Aorta (tissue), 5 donors: ENCODE measurements at places on chromosomes 13 and 19. TPM values are rescaled to one million over a fixed set of nuclear protein-coding genes. Genes with fewer than 3 reads are reported as not detected.
A peak's percentile ranks its signal among the peaks of the same experiment; 100 is the strongest.

DNA sequence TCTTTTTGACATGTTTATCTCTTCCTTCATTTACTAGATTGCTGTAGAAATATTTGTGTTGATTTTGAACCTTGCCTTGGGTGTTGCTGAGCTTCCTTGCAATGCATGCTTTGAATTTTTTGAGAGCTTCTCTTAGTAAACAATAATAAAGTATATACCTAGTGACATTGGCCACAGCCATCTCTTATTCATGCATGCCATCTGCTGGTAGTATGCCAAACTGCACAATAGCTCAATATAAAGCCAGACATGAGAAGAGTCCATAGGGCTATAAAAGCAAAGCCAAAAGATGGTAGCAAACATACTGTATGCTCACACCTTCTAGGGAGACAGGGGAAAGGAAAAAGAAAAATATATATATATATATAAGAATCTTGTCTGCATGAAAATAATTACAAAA, 18.9 kb upstream of the ZSCAN5A start:
- no peaks in the 10 kb centered on the region for H3K27me3 ChIP-seq
- H3K36me3 ChIP-seq: no peaks in the 10 kb centered on the region
- no peak overlapping the region for H3K27ac ChIP-seq
- H3K4me1 ChIP-seq: no peaks in the 10 kb centered on the region
- DNase-seq: no peak
- H3K4me3 ChIP-seq: no peak overlapping the region

PTGIR gene
- total RNA-seq: 70.8 TPM

SELENOV gene
- not detected for total RNA-seq

- H3K36me3 ChIP-seq: no peaks in the 10 kb centered on the region
- no peaks in the 10 kb centered on the region for H3K27me3 ChIP-seq
- no peak overlapping the region for H3K4me3 ChIP-seq
Observed at GRCh38 chr19:16899566-16900075, 10.8 kb downstream of the F2RL3 start.

GRCh38 chr13:51305271-51305967, 34.1 kb upstream of the SERPINE3 start:
- no peak overlapping the region for H3K27ac ChIP-seq
- no peaks in the 10 kb centered on the region for H3K27me3 ChIP-seq
- H3K4me3 ChIP-seq: no peak overlapping the region
- H3K36me3 ChIP-seq: no peaks in the 10 kb centered on the region
- no peaks in the 10 kb centered on the region for H3K4me1 ChIP-seq

DNA sequence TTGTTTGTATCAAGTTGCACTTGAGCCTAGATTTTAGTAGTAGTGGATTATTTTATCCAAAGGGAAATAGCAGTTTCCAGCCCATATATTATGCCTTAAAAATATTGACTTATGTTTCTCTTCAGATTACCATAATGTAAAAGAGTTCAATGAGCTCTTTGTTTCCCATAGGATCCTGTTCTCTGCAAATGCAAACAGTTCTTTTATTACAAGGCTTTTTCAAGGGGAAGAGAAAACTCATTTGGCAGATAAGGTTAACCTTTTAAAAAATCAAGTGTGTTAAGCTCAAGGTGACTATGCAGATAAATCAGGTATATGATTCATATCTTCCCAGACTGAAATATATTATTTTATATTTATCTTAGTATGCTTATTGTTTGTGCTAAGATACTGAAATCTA, 961.2 kb upstream of the SPRY2 start:
- no peaks in the 10 kb centered on the region for H3K4me1 ChIP-seq
- H3K4me3 ChIP-seq: no peak overlapping the region
- no peaks in the 10 kb centered on the region for H3K36me3 ChIP-seq
- no peak overlapping the region for H3K27ac ChIP-seq
- no peak for DNase-seq

- H3K36me3 ChIP-seq: no peaks in the 10 kb centered on the region
- peaks cover 7% of the 10 kb centered on the region for H3K4me1 ChIP-seq
- no peak overlapping the region for H3K27ac ChIP-seq
- H3K27me3 ChIP-seq: no peaks in the 10 kb centered on the region
Observed at GRCh38 chr13:113884821-113885220, 20.9 kb upstream of the GAS6 start.

DNA sequence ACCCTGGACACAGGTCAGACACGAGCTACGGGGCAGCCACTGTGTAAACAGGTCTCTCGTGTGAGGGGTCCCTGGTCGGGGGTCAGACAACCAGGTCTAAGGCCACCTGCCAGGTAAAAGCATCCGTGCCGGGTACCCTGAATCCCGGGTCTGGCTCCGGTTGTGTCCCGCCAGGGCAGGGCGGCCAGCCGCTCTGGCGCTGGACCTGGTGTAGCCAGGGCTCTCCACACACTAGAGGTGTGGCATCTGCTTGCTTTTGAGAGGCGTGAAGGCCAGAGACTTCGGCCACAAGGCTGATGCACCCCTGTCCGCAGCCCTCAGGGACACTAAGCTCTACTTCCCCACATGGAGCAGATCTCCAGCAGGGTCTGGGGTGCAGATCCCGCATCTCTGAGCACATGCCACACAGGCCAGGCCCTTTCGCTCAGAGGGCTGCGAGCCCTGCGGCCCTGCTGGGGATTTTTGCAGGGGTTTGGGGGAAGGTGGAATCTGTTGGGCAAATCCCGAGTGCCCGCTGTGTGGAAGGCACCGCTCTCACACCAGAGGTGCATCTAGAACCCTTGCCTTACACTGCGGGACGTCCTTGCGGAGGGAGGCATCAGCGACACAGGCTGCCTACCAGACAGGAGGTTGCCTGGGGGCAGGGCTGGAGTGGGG, 13.8 kb upstream of the TIMM13 start:
- H3K4me1 ChIP-seq: no peaks in the 10 kb centered on the region
- H3K27ac ChIP-seq: no peak overlapping the region
- no peaks in the 10 kb centered on the region for H3K27me3 ChIP-seq

DNA sequence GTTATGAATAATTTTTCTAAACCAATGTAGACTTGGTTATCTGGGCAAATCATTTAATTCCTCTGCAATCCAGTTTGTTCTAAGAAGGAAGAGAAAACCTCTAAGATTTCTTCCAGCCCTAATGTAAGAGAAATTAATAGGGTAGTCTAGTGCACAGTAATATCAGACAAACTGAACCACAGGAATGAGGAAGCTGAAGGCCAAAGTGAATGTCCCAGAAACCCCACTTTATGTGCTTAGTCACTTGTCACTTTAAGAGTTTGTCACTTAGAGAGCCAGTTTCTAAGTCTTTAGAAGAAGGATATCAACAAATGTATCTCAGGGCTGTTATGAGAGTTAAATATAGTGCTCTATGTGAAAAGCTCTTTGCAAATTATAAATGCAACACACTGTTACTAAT, 750.6 kb downstream of the DIAPH3 start:
- H3K27ac ChIP-seq: no peak overlapping the region
- H3K4me3 ChIP-seq: no peak overlapping the region
- H3K4me1 ChIP-seq: no peaks in the 10 kb centered on the region

DNA sequence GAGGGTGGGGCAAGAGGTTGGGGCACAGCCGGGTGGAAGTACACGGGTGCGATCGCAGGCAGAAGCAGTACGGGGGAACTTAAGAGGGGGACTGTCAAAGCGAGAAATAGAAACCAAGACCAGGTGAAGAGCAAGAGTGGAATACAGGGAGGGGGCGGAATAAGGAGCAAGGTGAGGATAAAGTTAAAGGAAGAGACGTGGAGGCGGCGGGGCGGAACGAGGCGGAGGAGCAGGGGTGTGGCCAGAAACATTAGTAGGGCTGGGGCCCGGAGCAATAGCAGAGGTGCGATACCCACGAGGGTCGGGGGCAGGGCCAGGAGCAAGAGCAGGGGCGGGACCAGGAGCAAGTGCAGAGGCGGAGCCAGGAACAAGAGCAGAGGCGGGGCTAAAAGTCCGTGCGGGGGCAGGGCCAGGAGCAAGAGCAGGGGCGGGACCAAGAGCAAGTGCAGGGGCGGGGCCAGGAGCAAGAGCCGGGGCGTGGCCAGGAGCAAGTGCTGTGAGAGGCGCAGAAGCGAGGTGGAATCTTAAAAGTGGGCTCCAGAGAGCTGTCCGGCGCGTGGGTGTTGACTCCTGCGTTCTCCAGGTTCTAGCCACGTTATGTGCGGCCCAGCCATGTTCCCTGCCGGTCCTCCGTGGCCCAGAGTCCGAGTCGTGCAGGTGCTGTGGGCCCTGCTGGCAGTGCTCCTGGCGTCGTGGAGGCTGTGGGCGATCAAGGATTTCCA, 1.2 kb downstream of the CATSPERG start:
- peak overlapping the region; percentile 59 for H3K4me3 ChIP-seq
- no peaks in the 10 kb centered on the region for H3K27me3 ChIP-seq
- H3K4me1 ChIP-seq: no peaks in the 10 kb centered on the region
- DNase-seq: peak; percentile 98

CELF5 gene
- total RNA-seq: not detected

- H3K27ac ChIP-seq: no peak overlapping the region
- no peaks in the 10 kb centered on the region for H3K36me3 ChIP-seq
- no peak overlapping the region for H3K4me3 ChIP-seq
- H3K27me3 ChIP-seq: no peaks in the 10 kb centered on the region
- no peaks in the 10 kb centered on the region for H3K4me1 ChIP-seq
Observed at GRCh38 chr13:107576430-107576829, 638.9 kb downstream of the LIG4 start.

- H3K27me3 ChIP-seq: no peaks in the 10 kb centered on the region
- H3K36me3 ChIP-seq: no peaks in the 10 kb centered on the region
- no peak overlapping the region for H3K4me3 ChIP-seq
Observed at GRCh38 chr19:13995017-13995728, 10.9 kb downstream of the RFX1 start.

- no peaks in the 10 kb centered on the region for H3K36me3 ChIP-seq
- H3K4me1 ChIP-seq: no peaks in the 10 kb centered on the region
- no peak overlapping the region for H3K4me3 ChIP-seq
- no peak for DNase-seq
- H3K27ac ChIP-seq: no peak overlapping the region
Observed at GRCh38 chr13:41962994-41963393, 2.1 kb upstream of the VWA8 start.

DNA sequence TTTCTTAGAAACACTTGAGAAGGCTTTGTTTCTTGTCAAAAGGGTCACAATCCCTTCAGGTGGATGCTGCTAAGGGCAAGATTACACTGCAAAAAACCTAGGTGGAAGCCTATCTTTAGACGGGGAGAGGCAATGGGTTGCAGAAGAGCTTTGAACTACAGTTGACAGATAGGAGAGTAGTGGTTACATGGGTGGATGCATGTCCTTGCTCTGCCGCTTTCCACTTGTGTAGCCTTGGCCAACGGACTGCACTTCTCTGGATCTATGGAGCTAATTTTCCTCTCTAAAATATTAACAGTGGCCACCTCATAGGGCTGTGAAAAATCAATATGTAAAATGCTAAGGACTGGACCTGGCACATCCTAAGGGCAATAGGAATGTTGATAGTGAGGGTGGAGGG, 980 bp downstream of the BCKDHA start:
- no peak for DNase-seq
- no peaks in the 10 kb centered on the region for H3K4me1 ChIP-seq
- H3K27me3 ChIP-seq: no peaks in the 10 kb centered on the region
- no peak overlapping the region for H3K27ac ChIP-seq

DNA sequence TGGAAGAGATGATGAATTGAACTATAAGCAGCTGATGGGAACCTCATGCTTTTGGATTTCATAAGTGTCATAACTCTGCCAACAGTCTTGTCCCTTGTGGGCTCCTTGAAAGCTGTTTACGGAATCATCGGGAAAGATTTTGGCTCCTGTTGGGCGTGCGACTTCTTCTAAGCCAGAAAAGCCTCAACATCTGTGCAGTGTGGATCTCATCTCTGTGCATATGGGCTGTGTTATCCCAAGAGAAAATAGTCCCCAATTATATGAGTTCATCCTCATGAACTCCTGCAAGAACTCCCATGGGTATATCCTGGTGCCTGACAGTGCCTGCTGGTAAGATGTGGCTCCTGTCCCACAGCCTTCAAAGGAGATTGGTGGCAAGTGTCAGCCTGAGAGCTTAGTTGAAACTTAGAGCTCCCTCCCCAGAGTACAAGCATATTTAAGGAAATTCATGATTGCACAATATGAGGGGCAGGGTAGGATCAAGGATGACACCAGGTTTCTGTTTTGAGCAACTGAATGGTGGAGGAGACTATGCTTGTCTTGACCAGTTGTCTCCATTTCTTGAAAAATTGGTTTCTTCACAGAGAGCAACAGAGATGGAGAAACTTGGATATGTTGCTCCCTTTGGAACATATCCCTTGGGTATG, 243.5 kb downstream of the ITGBL1 start:
- H3K27me3 ChIP-seq: no peaks in the 10 kb centered on the region
- H3K4me1 ChIP-seq: peaks cover 5% of the 10 kb centered on the region
- H3K4me3 ChIP-seq: no peak overlapping the region

GRCh38 chr19:5832061-5832460, 7.4 kb downstream of the FUT6 start:
- no peak overlapping the region for H3K27ac ChIP-seq
- no peaks in the 10 kb centered on the region for H3K4me1 ChIP-seq
- no peaks in the 10 kb centered on the region for H3K27me3 ChIP-seq
- H3K4me3 ChIP-seq: no peak overlapping the region
- DNase-seq: no peak

GRCh38 chr13:75841905-75842304, 205.8 kb downstream of the LMO7 start:
- H3K27me3 ChIP-seq: no peaks in the 10 kb centered on the region
- H3K4me1 ChIP-seq: no peaks in the 10 kb centered on the region
- no peak overlapping the region for H3K27ac ChIP-seq
- peaks cover 12% of the 10 kb centered on the region for H3K36me3 ChIP-seq

- no peak overlapping the region for H3K4me3 ChIP-seq
- no peaks in the 10 kb centered on the region for H3K4me1 ChIP-seq
- H3K27ac ChIP-seq: no peak overlapping the region
Observed at GRCh38 chr19:46209051-46209450, 20.5 kb upstream of the IGFL1 start.
